Hematopoietic multipotent progenitor cell treated with erythropoietin and hydrocortisone succinate and interleukin-3 and kit ligand, for 4 days (in vitro differentiated cells): ENCODE measurements at places on chromosomes 4 and X.
A peak's percentile ranks its signal among the peaks of the same experiment; 100 is the strongest.

- DNase-seq: no peak
Observed at GRCh38 chr4:146032234-146032860, 93.7 kb upstream of the ZNF827 start.

DNA sequence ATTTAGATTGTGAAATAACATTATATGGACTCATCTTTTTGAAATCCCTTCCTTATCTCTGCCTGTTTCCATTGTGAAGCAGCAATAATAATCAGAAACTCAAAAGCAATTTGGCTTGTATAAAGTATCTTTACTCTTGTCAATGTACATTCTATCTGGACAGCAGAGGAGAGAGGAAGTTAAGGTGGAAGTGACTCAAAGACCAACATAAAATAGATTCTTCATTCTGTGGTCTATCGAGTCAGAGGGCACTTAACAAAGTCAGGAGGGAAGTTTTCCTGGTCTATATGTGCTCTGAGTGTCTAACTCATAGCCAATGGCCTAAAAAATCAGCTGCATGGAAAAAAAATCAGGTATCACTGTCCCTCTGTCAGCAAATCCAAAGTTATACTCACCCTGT is 155.5 kb downstream of the EMCN start:
- no peak for DNase-seq

GRCh38 chrX:86002076-86002896 is 45.1 kb downstream of the CHM start:
- peak; percentile 71 for DNase-seq

GRCh38 chr4:76984788-76985211 is 35.2 kb downstream of the SEPTIN11 start:
- DNase-seq: no peak

DNA sequence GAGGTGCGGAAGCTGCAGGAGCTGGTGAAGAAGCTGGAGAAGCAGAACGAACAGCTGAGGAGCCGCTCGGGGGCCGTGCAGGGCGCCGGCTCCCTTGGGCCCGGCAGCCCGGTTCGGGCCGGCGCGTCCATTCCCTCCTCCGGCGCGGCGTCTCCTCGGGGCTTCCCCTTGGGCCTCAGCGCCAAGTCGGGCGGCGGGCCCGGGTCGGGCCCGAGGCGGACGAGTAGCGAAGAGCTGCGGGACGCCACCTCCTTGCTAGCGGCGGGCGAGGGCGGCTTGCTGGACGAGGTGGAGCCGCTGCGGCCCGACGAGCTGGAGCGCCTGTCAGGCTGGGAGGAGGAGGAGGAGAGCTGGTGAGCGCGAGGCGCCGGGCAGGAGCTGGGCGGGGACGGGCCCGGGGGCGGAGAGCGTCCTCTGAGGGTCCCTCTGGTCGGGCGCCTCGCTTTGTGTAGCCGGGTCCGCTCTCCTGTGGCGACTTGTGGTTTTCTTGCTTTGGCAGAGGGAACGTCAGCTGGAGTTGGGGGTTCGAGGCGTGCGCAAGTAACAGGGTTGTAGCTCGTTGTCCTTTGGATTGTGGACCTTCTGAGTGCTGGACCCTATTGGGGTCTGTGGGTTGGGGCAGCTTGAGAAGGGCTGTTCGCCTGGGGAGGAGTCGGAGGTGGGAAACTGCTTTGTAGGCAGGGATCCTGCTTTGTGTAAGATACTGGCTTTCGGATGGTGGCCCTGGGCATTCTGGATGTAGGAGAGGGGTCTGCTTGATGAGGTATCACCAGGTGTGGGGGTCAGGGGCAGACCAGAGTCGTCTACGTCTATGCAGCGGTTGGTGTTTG is 662 bp downstream of the SLAIN2 start:
- DNase-seq: peak; percentile 79

DNA sequence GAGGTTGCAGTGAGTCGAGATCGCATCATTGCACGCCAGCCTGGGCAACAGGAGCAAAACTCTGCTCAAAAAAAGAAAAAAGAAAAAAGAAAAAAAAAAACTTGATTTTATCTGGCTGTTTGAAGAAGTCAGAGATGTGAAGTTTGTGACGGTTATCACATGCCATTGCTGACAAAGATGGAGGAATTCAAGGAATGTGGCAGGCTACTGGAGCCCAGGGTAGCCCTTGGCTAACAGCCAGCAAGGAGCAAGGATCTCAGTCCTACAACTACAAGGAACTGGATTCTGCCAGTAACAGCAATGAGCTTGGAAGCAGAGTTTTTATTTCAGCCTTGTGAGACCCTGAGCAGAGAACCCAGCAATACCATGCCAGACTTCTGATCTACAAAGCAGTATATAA is 24.3 kb upstream of the TET2 start:
- DNase-seq: no peak

- no peak for DNase-seq
Observed at GRCh38 chr4:80529026-80529425, 193.5 kb downstream of the CFAP299 start.

DNA sequence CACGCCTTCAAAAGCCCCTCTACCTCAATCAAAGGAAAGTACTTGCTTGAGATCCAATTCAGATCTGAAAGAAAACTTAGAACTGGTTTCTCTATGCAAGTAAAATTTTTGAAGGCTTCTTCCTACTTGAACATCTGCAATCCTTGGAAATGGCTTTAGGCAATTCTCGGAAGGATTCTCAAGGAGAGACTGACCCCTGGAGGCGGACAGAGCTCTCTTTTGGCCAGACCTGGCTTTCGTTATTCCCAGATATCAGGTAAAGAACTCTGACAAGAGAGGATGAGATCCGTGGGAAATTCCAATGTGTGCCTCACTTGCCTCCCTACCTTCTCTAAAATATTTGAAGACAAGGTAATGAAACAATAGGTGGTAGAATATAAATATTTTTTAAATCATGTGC is 670.3 kb upstream of the FAM241A start:
- peak; percentile 1 for DNase-seq

DNA sequence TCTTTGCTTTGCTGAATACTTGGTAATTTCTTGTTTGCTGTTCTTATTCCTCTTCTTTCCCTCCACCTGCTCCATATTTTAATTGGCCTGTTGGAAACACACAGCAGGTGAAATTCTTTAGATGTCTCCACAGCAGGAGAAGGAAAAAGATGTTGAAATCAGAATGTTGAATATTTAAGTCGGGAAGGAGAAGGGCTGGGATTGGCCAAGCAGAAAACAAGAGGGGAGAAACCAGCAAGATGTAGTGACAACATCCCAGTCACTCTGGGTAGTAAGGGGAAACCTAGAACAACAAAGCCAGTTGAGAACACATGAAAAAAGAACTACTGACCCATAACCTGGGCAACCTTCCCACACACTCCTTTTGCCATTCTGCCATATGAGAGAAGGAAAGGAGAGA is 37.3 kb upstream of the STAG2 start:
- no peak for DNase-seq

GRCh38 chr4:98491899-98492559 is 166.4 kb downstream of the TSPAN5 start:
- no peak for DNase-seq
